ENCODE measurements at places on chromosomes 16 and 17.

- DNase-seq: peak; percentile 66
These were observed 48.9 kb upstream of the HAPSTR1 start for GRCh38 chr16:9042533-9042932.

GRCh38 chr16:12704492-12705111 is 99.1 kb downstream of the CPPED1 start:
- no peak for DNase-seq

DNA sequence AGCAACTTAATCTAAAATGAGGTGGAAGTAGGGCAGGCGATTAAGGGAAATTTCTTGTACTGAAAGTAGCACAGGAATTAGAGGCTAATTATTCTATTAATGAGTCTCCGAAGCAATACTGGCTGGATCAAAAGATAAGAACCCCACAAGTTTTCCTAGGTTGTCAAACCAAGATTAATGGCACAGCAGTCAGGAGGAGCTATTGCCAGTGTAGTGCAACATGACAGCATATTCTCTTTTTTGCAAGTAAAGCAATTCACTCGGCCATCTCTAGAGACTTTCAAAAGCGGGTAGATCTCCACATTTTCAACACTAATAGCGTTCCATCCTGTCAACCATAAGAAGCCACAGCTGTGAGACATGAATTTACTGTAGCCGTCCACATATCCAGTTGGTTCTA is 81.2 kb downstream of the CYB561 start:
- no peak for DNase-seq

GRCh38 chr17:75237100-75238014 is 24.0 kb downstream of the GGA3 start:
- no peak for DNase-seq

GRCh38 chr16:22250522-22250921 is 44.4 kb downstream of the EEF2K start:
- no peak for DNase-seq

DNA sequence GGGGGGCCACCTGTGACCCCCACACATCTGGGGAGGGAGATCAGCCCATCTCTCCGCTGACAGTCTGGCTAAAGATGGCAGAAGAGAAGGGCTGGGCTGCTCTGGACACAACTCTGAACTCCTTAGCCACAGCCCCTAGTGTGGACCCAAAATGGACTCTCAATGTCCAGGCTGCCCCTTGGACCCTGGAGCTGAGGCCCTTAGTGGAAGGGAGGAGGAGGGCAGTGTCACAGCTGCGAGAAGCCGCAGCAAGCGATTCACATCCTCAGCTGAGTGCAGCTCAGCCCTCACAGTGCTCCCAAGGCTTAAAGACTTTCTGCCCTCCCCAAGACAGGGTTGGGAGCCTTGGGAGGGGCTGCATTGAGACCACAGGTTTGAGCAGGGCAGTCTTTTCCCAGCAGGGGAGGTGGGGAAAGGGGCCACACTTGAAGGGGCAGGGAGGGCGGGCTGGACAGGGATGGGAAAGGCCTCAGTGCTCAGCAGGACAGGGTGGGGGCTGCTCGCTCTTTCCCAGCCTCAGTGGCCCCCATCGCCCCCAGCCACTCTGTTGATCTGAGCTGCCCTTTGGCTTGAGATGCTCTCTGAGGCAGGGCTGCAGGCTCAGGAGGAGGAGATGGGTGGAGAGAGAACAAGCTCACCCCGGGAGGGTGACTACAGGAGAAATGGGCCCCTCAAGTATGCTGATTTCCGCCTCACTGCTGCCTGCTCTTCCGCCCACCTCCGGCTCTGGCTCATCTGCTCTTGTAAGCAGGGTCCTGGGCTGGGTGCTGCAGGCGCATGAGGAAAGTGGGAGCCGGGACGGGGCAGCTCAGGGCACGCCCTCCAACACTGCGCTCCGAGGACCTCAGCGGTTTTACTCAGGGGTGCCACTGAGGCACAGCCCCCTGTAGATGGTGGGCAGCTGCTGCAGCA is 50.9 kb upstream of the MTSS2 start:
- DNase-seq: peak; percentile 28

DNA sequence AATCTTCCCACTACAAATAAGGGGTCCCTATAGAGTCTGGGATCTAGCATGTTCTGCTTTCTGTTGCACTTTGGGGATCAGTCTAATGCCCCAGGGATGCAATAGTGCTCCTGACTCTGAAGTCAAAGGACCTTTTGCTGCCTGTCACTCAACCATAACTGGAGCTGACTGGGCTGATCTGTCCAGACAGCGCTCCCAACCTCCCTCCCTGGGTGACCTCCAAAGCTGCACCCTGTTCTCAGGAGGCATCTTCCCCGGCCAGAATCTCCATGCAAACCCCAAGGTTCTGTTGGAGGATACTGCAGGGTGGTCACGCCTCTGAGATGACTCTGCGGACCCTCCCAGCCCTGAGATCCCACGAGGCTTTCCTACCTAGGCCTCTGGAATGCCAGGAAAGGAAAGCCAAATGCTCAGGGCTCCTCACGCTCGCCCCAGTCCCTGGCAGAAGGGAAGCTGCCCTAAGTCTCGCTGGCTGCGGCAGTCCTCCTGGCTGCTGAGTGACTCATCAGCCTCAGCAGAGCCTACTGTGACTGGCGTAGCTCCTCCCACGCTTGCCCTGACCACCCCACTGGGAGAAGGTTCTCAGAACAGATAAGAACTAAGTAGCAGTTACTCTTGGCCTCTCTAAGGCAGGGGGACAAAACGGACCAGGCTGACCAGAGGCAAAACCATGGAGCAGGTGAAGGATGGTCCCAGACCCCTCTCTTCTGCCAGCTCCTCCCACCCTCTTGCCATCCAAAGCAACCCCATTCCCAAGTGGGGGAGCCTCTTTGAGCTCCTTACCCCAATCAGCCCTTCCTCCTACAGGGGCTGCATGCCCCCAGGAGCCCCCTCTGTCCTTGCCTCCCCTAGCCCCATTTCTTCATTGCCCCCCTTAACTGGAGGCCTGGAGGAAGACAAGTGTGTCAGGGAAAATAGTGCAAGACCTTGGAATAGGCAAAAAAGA is 124.1 kb upstream of the TNRC6C start:
- peak; percentile 83 for DNase-seq

DNA sequence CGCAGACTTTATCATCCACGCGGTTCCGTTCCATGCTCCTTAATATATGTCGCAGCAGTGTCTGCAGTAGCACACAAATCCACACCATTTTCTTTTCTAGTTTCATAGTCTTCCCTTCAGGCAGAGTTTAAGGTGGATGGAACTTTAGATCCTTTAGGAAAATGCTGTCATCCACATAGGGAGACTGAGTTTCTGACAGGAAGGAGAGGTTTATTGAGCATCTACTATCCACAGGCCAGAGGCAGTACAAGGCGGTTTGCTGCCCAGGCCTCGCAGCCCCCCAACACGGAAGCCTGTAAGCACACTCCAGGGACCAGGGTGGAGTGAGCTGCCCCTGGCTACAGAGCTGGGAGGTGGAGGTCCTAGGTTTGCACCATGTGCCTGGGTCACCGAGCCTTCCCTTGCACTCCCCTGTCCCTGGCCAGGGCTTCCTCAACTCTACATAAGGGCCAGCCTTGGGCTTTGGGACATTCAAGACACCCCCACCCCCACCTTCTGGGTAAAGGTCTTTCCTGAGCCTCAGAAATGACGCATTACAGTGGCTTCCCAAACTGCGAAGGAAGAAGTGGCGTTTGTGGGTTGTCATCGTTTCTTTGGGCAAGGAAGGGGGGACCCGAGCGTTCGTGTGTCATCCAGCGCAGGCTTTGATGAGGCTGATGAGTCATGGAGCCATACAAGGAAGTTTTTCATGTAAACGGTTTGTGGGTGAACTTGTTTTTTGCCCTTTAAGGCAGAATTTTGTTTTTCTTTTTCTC is 146.5 kb upstream of the PLCG2 start:
- peak; percentile 86 for DNase-seq

DNA sequence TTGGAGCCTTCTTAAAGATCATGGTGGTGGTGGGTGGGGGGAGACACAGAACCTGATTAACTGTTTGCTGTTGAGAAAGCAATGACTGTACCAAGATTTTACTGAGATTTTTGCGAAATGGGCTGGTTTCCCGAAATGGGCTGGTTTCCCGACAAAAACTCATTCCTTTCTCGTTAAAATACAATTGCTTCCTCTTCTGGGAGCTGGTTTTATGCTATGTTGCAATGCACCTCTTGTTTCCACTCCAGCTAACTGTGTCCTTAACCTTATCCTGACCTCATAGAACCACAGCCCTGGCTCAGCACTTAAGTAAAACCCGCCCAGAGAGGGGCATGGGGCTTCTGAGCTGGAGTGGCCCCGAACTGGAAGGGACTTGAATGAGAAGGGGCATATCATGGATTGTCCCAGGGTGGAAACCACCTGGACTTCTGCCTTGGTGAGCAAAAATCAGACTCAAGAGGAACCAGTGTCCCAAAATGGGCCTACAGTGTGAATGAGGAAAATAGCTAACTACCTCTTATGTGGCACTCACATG is 20.9 kb downstream of the FAM20A start:
- peak; percentile 77 for DNase-seq

DNA sequence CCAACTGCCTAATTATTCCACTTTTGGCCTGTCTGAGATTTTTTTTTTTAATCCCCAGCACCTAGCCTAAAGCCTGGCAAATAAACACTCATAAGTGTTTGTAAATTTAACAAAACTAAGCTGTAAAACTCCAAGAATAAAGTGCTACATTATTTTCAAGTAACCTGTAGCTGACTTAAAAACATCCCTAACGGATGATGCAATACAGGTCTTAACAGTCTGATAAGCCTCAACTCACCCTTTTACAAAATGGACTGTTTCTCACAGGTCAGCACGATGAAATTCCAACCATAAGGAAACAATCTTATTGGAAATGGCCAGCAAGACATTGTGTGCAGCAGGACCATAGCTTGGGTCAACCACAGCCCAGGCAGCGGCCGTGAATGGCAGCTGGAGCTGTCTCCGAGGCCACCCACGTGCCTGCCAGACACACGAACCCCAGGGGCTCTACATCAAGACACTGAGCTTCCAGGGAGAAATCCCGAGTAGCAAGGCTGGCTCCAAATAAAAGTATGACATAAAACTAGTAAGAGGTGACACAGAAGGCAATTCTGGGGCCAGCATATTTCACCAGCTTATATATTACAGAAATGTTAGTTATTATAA is 58.9 kb downstream of the NDEL1 start:
- no peak for DNase-seq

DNA sequence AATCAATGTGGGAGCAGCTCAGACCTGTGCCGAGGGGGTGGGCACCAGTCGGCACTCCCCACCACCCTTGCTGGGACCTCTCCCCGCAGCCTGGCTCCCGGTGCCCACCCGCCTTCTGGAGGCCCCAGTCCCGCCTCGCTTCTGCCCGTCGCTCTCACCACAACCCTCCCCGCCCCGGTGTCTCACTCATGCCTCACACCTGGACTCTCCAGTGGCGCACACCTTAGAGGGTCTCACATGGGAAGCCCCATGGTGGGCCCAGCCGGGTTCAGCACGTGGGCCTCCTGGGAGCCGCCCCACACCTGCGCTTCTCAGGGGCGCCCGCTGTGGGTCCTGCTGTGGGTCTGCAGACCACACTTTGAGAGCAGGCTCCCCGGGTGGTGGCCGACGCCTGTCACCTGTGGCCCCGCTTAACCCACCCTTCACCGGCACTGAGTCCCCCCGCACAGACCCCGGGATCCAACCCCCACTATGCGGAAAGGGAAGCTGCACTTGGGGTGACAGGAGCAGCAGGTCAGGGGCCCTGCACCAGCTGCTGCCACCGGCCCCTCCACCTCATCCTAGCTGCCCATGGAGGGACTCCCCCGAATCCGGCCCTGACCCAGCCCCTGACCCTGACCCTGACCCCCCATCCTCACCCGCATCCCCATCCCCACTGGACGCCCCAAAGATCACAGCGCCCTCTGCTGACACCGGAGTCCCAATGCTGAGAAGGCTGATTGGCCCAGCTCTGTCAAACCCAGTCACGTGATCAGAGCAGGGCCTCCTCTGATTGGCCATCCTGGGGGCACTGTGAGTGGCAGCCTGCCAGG is 27.4 kb upstream of the SLC38A10 start:
- DNase-seq: no peak

- no peak for DNase-seq
These were observed 151.7 kb downstream of the FOXL1 start for GRCh38 chr16:86730086-86730485.

- peak; percentile 51 for DNase-seq
These were observed 63.0 kb downstream of the BAIAP2 start for GRCh38 chr17:81097943-81098308.

DNA sequence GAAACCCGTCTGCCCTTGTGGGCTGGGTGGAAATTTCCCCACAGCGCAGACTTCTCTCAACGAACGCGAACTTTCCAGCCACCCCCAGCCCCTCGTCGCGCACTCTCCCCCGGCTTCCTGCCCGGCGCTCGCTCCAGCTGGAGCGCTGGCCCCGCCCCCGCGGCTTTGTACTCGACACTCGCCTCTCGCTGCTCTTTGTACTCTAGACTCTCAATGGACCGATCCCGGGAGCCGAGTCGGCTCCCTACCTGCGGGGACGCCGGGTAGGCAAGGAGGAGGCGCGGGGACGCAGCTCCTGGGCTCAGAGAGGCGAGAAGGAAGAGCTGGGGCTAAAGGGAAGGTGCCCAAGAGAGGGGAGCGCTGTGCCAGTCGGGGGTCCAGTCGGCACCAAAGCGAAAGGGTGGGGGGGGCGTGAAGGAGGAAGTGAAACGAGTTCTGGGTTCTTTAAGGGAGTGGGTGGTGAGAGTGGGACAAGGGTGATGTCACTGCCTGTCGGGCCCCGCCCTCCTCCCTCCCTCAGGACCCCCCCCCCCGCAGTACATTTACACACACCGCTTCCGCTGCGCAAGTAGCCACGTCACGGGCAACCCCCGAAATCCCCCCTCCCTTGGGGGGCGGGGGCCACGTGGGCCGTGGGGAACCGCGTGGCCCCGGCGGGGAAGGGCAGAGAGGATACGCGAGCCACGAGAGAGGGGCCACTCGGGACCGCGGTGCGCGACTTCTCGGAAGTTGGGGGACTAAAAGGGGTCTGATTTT is 9.7 kb downstream of the KDM6B start:
- DNase-seq: peak; percentile 84

GRCh38 chr17:2051933-2052559 is 2.9 kb upstream of the HIC1 start:
- no peak for DNase-seq

DNA sequence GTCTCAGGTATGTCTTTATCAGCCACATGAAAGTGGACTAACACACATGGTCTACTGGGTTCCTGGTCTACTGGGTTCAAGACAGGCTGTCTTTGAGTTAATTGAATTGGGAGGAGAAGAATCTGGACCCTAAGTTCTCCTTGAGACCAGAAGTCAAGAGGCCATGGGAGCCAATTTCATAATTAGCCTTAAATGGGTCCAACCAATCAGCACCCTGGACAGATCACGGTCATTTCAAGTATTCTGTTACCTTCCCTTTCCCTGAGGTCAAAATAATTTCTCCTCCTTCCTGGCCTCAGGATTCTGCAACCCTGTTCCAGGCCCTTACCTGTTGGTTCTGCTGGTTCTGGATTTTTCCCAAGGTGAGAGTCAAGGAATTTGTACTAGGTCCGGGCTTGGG is 23.8 kb downstream of the OSBPL7 start:
- DNase-seq: no peak

Measured in fibroblast of skin of right biceps (primary cell).